ENCODE measurements at places on chromosomes 2 and 18. TPM values are rescaled to one million over a fixed set of nuclear protein-coding genes. Genes with fewer than 3 reads are reported as not detected.

GRCh38 chr2:60530660-60531281 is 22.7 kb downstream of the BCL11A start:
- H3K27me3 ChIP-seq: peaks cover 26% of the 10 kb centered on the region
- no peak overlapping the region for H3K4me3 ChIP-seq
- DNase-seq: no peak
- no peak overlapping the region for H3K27ac ChIP-seq

DNA sequence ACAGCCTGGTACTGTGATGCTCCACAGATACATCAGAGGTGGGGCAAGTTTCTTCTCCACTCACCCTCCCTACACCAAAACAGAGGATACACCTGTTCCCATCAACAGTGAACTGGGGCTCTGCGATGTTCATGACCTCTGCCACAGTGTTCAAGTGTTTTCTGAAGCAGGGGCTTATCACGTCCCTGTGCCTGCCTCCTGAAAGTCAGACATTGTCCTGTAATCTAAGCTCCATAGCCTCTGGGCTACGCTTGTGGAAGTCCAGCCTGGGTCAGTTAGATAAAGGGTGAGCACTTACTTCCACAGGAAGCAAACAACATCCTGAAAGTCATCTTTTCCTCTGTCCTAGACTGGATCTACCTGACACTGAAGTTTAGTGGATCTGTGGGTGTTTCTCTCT is 20.2 kb upstream of the MRO start:
- no peak overlapping the region for H3K4me3 ChIP-seq
- no peaks in the 10 kb centered on the region for H3K36me3 ChIP-seq

The PREB gene
- total RNA-seq: 60.0 TPM

- no peak for DNase-seq
- no peak overlapping the region for H3K27ac ChIP-seq
- H3K36me3 ChIP-seq: no peaks in the 10 kb centered on the region
- H3K4me1 ChIP-seq: no peaks in the 10 kb centered on the region
- H3K27me3 ChIP-seq: peaks cover 21% of the 10 kb centered on the region
These were observed 52.9 kb upstream of the ACKR3 start for GRCh38 chr2:236516708-236517107.

- H3K27me3 ChIP-seq: peaks cover 8% of the 10 kb centered on the region
- no peaks in the 10 kb centered on the region for H3K36me3 ChIP-seq
- no peak overlapping the region for H3K27ac ChIP-seq
- H3K4me3 ChIP-seq: no peak overlapping the region
- no peak for DNase-seq
These were observed 64.9 kb upstream of the OTOS start for GRCh38 chr2:240205348-240205747.

The ALS2 gene
- 11.7 TPM for total RNA-seq

The HES6 gene
- total RNA-seq: 1.8 TPM

GRCh38 chr2:140154706-140155105 is 1374.5 kb upstream of the NXPH2 start:
- no peak for DNase-seq
- H3K27ac ChIP-seq: no peak overlapping the region
- H3K4me3 ChIP-seq: no peak overlapping the region
- H3K36me3 ChIP-seq: no peaks in the 10 kb centered on the region

GRCh38 chr2:195545811-195546210 is 111.2 kb upstream of the SLC39A10 start:
- peaks cover 70% of the 10 kb centered on the region for H3K4me1 ChIP-seq
- peak overlapping the region; percentile 83 for H3K27ac ChIP-seq
- no peak for DNase-seq
- H3K27me3 ChIP-seq: no peaks in the 10 kb centered on the region
- no peak overlapping the region for H3K4me3 ChIP-seq

The UGT1A1 gene
- total RNA-seq: not detected
